AG08396 (cell line): ENCODE measurements at places on chromosomes 3 and 15.

GRCh38 chr3:158105119-158105709, 1.0 kb downstream of the SHOX2 start:
- no peak for DNase-seq

DNA sequence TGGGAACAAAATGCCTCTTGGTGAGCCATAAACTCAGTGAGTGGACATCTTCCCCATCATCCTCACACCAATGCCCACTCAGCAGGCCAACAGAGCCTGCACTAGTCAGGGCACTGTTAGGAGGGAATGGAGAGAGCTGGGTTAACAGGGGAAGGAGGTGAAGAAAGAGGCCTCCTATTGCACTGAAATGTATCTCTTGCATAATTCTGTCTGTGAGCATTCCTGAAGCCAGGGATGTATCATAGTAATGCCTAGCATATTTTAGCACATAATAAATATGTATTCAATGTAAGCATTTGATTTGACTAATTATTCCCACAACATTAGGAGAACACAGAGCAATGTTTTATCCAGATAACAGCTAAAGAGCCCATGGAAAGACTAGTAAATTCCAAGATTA, 81.2 kb downstream of the ANO10 start:
- DNase-seq = peak; percentile 19

DNA sequence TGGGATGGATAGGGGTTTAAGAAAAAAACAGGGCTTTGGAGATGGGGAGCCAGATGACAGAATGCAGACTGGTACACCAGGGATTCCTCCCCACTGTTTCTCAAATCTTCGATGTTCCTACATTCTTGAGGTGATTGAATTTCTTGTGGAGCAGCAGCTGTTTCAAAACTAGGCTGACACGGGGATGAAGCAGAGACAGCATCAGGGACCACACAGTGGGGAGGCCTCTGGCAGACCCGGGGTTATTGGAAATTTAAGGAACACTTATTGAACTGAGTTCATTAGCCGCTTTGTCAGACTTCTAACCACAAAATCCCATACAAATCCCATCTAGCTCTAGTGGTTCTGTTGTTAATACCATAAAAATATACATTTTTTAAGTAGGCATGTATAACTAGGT, 621.4 kb upstream of the GBE1 start:
- DNase-seq = no peak

DNA sequence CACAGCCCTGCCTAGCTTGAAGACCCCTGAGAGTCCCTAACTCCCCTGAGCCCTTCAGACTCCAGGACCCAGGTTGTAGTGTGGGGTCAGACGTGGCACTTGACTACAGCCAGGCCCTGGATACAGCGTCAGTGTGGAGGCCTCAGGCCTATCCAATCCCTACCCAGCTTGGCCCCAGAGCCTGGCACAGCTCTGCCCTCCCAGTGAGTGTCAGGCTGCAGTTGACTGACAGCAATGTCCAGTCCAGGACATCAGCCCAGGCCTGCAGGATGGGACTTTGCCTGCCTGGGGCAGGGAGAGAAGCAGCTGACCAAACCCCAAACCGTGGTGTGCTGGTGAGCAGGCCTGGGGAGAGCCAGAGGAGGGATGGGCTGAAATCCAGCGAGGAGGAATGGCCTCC, 27.3 kb downstream of the KLF13 start:
- DNase-seq = peak; percentile 54

DNA sequence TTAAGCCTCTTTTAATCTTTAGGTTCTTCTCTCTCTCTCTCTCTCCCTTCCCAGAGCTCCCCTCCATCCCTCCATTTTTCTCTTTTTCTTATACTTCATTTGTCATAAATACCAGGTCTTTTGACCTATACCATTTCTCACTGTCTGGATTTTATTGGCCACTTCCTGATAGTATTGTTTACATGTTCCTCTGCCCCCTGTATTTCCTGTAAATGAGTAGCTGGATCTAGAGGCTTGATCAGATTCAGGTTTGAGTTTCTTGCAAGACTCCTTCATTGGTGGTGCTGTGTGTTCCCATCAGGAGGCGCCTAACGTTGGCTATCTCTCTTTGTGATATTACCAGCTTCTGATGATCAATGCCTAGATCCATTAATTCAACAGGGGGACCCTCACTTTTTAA, 42.2 kb downstream of the DAPK2 start:
- no peak for DNase-seq

DNA sequence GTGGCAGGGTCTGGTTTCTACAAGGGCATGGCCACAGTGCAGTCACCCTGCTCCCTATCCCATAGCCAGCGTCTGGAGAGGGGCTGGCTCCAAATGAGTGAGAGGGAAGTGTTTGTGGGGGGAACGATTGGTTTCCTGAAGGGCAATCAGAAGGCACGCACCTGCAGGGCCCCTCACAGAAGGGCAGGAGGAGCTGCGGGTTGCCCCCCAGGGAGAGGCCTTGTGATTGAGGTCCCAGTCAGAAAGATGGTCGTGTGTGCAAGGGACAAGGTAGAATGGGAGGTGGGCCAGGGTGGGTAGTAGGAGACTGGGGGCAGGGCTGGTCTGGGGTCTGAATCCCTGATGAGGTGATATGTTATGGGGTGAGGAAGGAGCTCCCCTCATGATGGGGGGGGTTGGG, 35.8 kb downstream of the LIMD1 start:
- DNase-seq = no peak

- peak; percentile 94 for DNase-seq
Observed at GRCh38 chr15:89361451-89362202, 27.0 kb upstream of the POLG start.

GRCh38 chr3:23829242-23829934, 23.6 kb downstream of the UBE2E1 start:
- DNase-seq = no peak

GRCh38 chr3:42114130-42114725, 23.1 kb downstream of the TRAK1 start:
- DNase-seq = no peak

- no peak for DNase-seq
Observed at GRCh38 chr3:61903931-61904657, 342.7 kb downstream of the PTPRG start.

- no peak for DNase-seq
Observed at GRCh38 chr3:66266551-66266950, 45.8 kb downstream of the SLC25A26 start.
